ENCODE measurements at places on chromosomes 5 and 9.

DNA sequence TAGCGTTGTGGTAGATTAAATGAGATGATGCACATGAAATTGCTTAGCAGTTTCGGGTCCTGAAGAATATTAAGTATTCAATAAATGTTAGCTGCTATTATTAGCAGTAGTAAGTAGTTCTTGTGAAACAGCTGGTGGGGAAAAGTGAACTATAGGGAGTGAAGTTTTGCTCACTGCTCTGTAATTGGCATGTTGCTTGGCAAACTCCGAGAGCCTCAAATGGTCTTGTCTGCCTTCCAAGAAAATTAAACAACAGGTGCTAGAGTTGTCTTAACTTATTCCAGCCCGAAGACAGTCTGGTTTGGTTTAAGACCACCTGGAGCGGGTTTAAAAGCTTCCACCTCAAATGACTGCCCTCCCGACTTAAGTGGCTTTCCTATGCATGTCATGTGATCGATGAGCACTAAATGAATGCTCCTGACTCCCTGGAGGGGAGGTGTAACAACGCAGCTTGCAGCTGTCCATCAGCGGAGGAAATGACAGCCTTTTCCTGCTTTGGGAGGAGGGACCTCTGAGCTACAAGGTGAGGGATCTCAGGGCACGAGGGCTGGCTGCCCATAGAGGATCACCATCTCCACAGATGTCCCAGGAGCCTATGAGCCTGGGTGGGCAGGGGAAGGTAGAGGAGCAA lies 202.9 kb upstream of the PANK3 start:
- no peak for DNase-seq

DNA sequence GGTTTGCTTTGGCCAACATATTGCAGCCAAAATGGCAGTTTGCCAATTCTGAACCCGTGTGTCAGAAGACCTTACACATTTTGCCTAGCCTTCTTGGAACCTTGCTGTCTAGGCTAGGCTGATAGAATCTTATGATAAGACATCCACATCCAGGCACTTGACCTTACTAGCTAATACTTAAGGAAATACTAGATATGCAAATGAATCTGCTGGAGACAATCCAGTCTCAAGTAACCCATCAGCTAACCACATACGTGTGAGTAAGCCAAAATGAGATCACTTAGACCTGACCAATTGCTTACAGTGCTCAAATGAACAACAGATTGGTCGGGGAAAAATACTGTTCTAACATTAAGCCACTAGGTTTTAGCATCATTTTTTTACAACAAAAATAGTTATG lies 1504.6 kb upstream of the CDH9 start:
- DNase-seq: no peak

- no peak for DNase-seq
These were observed 5.6 kb upstream of the CYSTM1 start for GRCh38 chr5:140169410-140169809.

- no peak for DNase-seq
These were observed 16.5 kb upstream of the CXXC5 start for GRCh38 chr5:139631520-139632165.

DNA sequence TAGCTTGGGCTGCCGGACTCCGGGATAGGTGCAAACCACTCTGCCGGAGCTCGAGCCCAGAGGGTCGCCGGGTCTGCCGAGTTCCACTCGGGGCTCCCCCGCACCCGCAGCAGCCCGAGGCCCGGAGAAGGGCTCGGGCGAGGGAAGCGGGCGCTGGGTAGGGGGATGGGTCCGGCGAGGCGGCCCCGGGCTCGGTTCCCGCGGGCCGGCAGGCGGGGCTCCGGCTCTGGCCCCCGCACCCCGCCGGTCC lies 507 bp downstream of the RICTOR start:
- no peak for DNase-seq

DNA sequence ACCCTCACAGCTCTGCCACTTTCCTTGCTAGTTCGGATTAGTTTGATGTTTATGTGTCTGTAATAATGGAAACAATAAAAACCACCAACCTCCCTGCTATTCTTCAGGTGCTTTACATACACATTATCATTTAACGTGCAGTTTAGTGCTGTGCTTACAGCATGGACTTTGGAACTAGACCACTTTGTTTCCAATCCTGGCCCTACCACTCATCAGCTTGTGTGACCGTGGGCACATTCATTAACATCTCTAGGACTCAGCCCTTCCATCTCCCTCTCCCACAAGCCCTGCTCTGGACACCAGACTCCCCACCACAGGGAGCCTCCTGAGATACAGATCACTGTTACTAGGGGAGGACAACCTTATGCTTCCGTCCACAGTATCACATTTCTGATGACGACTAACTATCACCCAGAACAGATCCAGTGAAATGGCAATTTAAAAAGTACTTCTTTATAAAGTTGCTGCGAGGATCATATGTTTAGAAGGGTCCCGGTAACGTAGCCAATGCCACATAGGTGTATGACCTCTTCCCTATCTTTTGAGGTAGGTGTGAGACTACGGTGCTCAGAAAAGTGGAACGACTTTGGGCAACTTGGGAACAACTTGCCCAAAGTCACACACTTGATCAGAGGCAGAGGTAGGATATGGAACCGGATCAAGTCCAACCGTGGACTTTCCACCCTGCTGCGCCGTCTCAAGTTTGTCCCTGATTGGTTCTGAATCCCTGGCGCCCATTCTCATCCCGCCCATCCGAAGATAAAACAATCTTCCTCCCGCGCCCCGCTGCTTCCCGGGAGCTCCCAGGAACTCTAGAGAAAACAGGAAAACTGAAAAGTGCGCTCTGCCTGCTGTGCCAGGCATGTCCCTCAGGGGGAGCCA lies 132.4 kb upstream of the NIPBL start:
- no peak for DNase-seq

- no peak for DNase-seq
These were observed 384.6 kb upstream of the SLC30A5 start for GRCh38 chr5:68709239-68709638.
